ENCODE measurements at places on chromosomes 11 and 22. TPM values are rescaled to one million over a fixed set of nuclear protein-coding genes. Genes with fewer than 3 reads are reported as not detected.

ARVCF gene
- total RNA-seq, result 98.3 TPM

SLC5A1 gene
- not detected for total RNA-seq

P2RX3 gene
- total RNA-seq, result not detected

KCNK4 gene
- total RNA-seq, result not detected

IGLL5 gene
- total RNA-seq, result not detected

GPR83 gene
- total RNA-seq, result not detected

KRTAP5-11 gene
- not detected for total RNA-seq

Data from tibial nerve (tissue), 4 donors.